ENCODE measurements at places on chromosomes 7 and 10. TPM values are rescaled to one million over a fixed set of nuclear protein-coding genes. Genes with fewer than 3 reads are reported as not detected.
A peak's percentile ranks its signal among the peaks of the same experiment; 100 is the strongest.

GRCh38 chr7:29989257-29989995, at the start of gene SCRN1:
TSS of gene SCRN1 (minus strand) at chr7:29989801. CDS start at chr7:29969067, 20,734 bp downstream.
- DNase-seq: peak; percentile 29

DNA sequence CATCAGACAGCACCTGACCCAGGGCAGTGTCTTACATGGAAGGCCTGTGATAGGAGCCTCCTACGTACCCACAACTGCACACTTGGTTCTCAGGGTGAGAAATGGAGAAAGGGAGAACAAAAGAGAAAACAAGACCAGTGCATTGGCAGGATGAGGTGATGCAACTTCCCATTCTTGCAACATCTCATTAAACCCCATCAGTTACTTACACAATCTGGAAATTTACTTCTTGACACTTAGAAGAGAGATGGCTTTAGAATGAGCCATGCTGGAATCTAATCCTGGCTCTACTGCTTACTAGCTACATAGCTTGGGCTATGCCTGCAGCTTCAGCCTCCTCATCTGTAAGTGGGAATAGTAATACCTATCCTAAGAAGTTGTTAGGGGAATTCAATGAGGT, 391.7 kb downstream of the KCNMA1 start:
- no peak for DNase-seq

DNA sequence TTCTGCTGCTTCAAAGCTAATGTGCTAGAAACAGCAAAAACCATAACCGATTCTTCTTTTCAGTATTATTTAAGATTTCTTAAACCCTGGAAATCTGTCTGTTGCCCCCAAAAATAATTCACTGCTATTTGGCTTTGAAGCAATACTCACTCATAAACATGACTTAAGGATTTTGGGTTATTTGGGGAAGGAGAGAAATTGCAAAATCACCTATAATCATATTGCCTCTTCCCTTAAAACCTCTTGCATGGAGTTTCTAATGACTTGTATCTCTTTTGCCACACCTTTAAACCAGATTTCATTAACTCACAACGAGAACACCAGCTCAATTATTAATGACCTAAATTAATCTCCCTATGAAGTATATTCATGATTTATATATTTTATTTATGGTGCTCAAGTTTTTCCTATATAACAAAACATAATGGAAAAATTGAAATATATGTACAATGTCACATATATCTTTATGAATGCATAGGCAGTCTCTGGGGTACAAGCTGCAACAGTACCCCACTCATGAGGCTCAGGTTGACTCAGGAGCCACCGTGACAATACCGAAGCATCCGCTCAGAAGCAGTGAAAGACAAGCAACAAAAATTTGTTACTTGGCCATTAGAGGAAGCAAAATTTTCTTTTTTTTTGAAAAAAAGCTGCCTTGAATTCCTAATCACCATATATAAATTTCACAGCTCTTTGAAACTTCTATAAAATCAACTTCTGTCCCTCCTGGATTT, 3.0 kb downstream of the NAMPT start:
- no peak for DNase-seq

GRCh38 chr10:123502983-123503382, 163.2 kb upstream of the GPR26 start:
- DNase-seq: no peak

DNA sequence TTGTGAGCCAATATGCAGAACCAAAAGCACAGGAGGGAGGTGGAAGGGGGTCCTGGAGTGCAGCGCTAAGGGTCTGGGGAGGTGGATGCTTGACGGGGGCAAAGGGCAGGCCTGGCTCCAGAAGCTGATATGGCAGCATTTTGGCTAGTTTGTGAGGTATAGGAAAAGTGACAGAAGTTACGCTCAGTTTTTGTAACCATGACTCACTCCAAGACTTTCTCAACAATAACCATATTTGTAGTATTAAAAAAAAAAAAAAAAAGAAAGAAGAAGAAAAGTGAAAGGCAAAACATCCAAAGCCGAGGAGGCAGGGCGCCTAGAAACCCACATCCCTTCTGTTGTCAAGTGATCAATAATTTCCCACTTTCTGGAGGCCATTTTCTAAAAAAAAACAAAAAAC, 92.3 kb downstream of the RNF216 start:
- DNase-seq: no peak

- DNase-seq: peak; percentile 82
Observed at GRCh38 chr10:13717936-13718772, 131.4 kb downstream of the PRPF18 start.

- no peak for DNase-seq
Observed at GRCh38 chr7:8263048-8263447, 1.1 kb upstream of the ICA1 start.

- no peak for DNase-seq
Observed at GRCh38 chr10:9339716-9340115, 1285.2 kb downstream of the GATA3 start.

DNA sequence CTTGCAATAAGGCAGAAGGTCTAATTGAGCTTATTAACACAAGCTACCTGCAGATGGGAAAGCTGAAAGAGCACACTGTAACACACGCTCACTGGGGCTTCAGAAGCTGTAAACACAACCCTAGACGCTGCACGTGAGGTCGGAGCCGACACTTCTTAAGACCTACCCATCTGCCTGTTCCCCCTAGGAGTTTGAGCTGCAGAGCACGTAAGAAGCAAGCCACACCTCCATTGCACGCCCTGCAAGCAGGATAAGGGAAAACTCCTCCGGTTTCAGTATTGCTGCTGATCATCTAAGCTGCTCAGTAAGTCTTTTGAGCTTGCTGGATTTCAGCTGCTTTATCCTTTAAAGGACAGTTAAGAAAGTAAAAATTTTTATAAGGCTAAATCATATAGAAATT, 244.0 kb upstream of the ZWINT start:
- DNase-seq: no peak

- no peak for DNase-seq
Observed at GRCh38 chr7:101861218-101861775, 43.9 kb downstream of the CUX1 start.

DNA sequence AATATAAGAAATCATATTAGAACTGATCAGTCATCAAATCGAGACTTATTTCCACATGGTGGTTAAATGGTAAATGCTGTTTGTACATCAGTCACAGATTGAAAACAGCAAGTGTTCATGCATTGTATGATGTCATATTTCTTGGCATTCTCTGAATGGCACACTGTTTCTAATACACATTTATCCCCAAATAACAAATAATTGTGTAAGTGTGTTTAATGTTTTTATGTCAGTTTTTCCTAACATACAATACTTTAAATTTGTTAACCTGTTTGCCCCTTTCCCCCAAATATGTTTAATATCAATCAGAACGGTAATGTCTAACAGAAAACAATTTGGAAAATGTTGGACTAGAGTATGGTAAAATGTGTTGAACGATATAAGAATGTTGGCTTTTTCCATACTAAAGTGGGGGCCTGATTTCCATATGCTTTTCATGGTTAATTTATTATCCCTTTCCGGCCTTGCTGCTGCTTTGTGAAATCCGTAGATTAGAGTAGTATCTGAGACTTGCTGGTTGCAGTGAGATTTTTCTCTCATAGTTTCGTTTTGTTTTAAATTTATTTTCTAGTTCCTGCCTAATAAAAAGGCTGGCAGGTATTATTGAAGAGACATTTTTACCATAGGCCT, 23.7 kb downstream of the RAB18 start:
- DNase-seq: no peak

GRCh38 chr10:267705-268104, 132.4 kb downstream of the ZMYND11 start:
- no peak for DNase-seq

- no peak for DNase-seq
Observed at GRCh38 chr7:15332956-15333355, 228.9 kb downstream of the AGMO start.

DNA sequence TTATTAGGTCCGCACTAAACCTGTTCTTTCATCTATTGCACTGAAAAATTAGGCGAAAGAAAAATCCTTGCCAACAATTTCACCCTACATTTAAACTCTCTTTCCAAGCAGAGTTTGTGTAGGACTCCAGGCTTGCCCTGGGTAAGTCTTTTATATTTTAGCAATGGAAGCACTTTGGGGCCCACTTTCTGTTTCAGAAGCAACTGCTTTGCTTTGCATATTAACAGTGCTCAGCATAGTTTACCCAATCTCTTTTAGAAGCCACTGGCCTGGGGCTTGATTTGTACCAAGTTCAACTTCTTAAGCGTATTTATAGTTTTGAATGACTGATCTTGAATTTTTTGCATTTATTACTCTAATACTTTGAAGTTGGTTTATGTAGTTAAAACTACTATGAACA, 78.8 kb upstream of the MDFIC start:
- DNase-seq: no peak

DNA sequence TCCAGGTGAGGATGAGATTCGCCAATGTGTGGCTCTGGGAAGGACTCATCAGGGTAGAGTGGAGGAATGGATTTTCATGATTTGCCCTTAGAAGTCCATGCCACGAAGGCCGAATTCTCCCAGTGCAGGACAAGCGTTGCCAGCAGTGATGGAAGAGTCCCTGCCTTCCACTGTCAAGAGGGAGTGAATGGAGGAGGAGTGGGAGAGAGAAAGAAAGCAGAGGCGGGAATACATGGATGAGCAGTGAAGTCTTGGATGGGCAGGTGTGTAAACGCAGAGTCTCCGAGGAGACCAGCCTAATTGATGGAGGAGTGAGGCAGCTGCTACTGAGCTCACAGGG, 419.2 kb downstream of the GLRX3 start:
- no peak for DNase-seq

- DNase-seq: no peak
Observed at GRCh38 chr7:24392774-24393173, 108.8 kb downstream of the NPY start.

The OPN1SW gene
- not detected for total RNA-seq

The CRHR2 gene
- total RNA-seq: 0.12 TPM

The GBF1 gene
- total RNA-seq: 52.8 TPM

The AOAH gene
- 17.0 TPM for total RNA-seq

The SPAG6 gene
- 0.23 TPM for total RNA-seq

The PDCD11 gene
- 19.5 TPM for total RNA-seq

The NPSR1 gene
- not detected for total RNA-seq

The SDK1 gene
- 6.6 TPM for total RNA-seq

The ASZ1 gene
- not detected for total RNA-seq

The UBE2H gene
- 79.9 TPM for total RNA-seq

The TDRD1 gene
- total RNA-seq: 2.0 TPM

All from mucosa of gallbladder (tissue), 1 donor.